ENCODE measurements at places on chromosomes 16 and 17.

GRCh38 chr16:53091466-53092211 is 36.8 kb downstream of the CHD9 start:
- DNase-seq: no peak

GRCh38 chr17:48612854-48613691 is 2.0 kb downstream of the HOXB8 start:
- peak; percentile 46 for DNase-seq

DNA sequence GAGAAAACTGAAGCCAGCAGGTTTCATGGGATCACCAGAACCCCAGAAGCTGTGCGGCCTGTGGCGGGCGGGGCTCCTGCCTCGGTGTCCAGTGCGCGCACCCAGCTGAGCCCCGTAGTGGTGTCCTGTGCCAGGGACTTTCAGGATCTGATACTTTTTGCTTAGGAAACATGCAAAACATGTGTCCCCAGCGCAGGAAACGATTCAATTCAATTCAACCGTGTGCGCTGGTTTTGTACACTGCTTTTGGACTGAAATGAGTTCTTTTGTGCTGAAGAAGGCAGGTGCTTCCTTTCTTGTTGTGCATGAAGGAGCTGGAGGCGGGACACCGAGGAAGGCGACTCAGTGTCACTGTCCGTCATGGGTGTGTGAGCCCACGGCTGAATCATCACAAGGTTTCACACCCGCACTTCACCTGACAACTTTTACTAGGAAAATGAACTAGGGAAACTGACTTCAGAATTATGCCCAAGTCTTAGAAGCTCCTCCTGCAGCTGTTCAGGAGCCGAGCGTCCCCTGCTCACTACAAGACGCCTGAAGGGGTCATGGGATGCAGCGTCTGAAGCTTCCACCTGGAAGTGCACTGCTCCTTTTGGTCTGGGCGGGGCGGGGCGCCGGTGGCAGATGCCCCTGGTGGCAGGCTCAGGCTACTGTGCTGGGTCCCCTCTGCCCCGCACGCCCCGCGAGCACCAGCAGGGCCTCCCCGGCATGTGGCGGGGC is 31.4 kb upstream of the ZNF750 start:
- DNase-seq: no peak

DNA sequence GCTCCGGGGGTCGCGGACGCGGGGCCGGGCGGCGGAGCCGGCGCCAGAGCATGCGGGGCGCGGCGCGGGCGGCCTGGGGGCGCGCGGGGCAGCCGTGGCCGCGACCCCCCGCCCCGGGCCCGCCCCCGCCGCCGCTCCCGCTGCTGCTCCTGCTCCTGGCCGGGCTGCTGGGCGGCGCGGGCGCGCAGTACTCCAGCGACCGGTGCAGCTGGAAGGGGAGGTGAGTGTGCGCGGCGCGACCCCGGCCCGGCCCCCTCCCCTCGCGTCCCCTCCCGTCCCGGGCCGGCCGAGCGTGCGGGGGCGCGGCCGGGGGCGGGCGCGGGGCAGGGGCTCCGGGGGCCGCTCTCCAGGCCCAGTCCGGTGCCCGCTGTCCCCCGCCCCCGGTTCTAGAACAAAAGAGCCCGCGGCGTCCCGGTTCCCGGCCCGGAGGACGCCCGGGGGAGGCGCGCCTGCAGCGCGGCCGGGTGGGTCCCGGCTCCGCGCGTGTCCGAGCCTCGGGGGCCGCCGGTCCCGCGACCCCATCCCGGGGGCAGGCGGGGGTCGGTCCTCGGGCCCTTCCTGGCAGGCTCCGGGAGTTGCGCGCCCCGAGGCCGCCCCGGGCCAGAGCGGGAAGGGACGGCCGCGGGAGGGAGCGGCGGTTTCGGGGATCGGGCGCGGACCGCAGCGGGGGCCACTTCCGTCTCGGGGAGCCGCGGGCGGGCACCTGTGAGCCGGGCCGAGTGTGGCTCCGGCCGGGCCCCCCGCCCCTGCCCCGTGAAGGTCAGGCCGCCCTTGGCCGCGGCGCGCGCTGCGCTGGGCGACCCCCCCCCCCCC is 563 bp downstream of the METRNL start:
- DNase-seq: no peak

DNA sequence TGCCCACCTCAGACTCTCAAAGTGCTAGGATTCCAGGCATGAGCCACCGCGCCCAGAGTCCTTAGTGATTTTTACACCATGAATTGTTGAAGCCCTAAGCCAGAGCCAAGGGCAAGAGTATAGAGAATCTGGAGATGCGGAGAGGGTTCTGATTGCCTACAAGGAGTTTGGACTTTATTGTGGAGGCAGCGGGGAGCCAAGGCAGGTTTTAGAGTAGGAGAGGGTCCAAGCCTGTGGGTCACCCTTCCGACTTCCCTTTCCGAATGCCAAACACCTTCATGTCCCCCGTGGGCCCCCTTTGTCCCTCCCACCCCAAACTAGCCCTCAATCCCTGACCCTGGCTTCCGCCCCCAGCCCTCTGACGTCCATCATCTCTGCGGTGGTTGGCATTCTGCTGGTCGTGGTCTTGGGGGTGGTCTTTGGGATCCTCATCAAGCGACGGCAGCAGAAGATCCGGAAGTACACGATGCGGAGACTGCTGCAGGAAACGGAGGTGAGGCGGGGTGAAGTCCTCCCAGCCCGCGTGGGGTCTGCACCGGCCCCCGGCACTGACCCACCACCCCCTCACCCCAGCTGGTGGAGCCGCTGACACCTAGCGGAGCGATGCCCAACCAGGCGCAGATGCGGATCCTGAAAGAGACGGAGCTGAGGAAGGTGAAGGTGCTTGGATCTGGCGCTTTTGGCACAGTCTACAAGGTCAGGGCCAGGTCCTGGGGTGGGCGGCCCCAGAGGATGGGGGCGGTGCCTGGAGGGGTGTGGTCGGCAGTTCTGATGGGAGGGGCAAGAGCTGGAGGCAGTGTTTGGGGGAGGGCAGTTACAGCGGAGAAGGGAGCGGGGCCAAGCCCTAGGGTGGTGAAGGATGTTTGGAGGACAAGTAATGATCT is 7.1 kb downstream of the MIEN1 start:
- DNase-seq: no peak

GRCh38 chr17:39014795-39015545 is 47.8 kb upstream of the FBXO47 start:
- no peak for DNase-seq

GRCh38 chr17:69870091-69870530 is 204.9 kb upstream of the KCNJ16 start:
- no peak for DNase-seq

DNA sequence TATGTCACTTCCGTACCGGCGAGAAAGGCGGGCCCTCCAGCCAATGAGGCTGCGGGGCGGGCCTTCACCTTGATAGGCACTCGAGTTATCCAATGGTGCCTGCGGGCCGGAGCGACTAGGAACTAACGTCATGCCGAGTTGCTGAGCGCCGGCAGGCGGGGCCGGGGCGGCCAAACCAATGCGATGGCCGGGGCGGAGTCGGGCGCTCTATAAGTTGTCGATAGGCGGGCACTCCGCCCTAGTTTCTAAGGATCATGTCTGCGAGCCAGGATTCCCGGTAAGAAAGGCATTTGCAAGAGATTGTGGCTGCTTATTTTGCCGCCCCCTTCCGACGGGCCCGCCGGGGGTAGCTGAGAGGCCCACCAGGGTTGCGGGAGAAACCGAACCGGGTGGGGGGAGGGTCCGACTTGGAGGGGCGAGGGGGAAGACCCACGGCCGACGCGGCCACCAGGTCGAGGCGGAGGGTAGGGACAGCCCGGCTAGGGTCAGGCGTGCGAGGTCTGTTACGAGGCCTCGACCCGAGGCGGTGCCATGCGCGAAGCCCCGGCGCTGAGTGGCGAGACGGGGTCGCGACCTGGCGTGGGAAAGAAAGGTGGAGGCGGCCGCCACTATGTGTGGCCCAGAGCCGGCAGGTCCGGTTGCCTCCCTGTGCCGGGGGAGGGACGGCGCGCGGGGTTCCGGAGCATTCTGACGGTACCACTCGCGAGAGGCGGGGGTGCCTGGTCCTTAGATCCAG is 6.7 kb upstream of the CD68 start:
- peak; percentile 99 for DNase-seq

GRCh38 chr16:85072947-85073346 is 39.3 kb downstream of the CIBAR2 start:
- DNase-seq: no peak

DNA sequence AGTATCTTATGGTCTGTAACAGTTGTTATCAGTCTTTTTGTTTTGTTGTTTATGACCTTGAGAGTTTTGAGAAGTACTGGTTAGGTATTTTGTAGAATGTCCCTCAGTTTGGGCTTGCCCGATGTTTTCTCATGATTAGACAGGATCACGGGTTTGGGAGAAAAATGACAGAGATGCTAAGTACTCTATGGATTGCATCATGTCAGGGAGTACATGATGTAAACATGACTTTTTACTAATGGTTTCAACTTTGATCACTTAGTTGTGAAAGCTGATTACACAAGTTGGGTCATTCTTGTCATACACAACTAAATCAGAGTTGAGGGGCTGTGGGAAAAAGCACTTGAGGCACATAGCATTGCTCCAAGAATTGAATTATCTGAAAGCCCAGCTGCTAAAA is 94.7 kb upstream of the SIAH1 start:
- no peak for DNase-seq

GRCh38 chr17:82222816-82223215 is 6.0 kb upstream of the SLC16A3 start:
- no peak for DNase-seq

DNA sequence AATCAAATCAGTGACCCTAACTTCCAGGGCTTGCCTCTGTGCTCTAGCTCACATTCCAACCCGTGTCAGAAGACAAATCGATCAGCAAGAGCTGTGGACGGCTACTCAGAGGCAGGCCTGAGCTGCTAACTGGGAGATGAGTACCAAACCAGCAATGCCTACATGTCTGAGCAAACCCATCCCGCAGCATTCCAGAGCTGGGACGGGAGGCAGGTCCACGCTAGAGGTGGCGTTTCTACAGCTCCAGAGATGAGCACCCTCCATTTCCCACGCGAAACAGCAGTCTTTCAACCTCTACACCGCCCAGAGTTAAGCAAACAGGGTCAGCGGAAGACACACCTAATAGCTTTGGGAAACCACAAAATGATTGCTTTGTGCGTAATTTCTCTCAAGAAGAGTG is 6.5 kb downstream of the NXN start:
- no peak for DNase-seq

GRCh38 chr17:77386502-77387192 is 245.9 kb downstream of the SEC14L1 start:
- DNase-seq: no peak

DNA sequence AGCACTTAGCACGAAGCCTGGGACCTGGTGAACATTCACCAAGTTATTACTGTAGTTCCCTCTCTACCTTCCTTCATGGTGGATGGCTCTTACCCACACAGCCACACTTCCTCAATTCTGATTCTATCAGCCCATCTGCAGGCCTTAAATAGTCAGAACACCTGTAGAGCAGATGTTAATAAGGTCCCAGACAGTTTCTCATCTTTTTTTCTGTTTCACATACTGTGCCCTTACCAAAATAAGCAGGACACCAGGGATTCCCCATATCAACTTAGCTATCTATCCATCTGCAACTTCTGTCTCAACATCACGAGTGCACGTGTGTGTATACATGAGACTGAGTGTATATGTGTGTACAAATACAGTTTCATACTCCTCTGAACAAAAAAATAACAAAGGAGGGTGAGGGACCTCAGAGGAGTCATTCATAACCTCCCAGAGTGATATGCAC is 2.8 kb downstream of the RECQL5 start:
- DNase-seq: no peak

GRCh38 chr17:10127819-10128425 is 70.5 kb downstream of the GAS7 start:
- no peak for DNase-seq
